ENCODE measurements at places on chromosomes 6 and 20.

- DNase-seq, result peak; percentile 46
Observed at GRCh38 chr20:35226884-35227681, 593 bp downstream of the MMP24 start.

GRCh38 chr20:5827098-5827853, 77.1 kb downstream of the SHLD1 start:
- DNase-seq, result no peak

GRCh38 chr6:105561486-105561885, 158.6 kb upstream of the PREP start:
- DNase-seq, result no peak

- no peak for DNase-seq
Observed at GRCh38 chr6:22878706-22879105, 309.3 kb downstream of the HDGFL1 start.

DNA sequence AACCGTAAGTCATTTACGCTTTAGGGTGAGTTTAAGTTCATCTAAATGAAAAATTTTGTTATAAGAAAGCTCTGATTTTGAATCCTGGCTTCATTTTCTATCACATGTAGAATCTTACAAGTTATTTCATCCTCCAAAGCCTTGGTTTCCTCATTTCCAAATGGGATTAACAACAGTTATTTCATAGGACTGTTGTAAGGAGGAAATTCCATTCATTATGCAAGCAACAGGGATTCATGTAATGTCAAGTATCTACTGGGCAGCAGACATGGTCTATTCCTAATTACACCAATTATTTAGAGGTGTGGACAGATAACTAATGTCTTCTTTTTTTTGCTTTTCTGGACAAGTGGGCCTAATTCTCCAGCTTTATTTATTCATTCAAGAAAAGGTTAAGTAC, 154.0 kb downstream of the PDSS2 start:
- no peak for DNase-seq

DNA sequence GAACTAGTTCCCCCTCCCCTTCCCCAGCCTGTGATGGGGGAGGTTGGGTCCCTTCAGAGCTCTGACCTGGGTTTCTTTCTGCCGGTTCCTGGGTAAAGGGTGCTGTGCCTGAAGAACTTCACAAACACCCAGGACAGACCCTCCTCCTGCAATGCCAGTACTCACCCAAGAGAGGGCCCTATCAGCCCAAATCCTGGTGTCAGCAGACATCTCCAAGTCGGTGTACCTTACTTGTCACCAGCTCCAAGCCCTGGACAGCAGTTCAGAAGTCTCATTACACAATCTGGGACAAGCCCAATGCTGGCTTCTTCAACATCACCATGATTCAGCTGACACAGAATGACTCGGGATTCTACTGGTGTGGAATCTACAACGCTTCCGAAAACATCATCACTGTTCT, 467 bp downstream of the TREML4 start:
- DNase-seq, result no peak

DNA sequence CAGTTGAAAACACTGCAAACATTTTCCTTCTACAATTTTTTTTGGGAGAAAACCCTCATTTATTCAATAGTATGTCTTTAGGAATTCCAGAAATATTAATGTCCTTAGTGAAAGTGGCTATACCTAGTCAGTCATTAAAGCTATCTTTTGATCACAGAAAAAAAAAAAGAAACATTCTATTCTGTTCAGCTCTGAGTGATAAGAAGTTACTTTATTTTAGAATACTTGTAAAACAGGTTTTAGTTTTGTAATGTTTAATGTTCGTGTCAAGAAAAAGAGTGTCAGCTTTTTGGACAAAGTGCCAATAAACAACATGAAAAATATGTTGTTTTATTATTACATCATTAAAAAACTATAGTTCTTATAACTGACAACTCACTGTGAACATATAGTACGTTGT, 240.4 kb downstream of the OGFRL1 start:
- DNase-seq, result no peak

GRCh38 chr20:16014436-16014835, 558.8 kb downstream of the KIF16B start:
- DNase-seq, result no peak

DNA sequence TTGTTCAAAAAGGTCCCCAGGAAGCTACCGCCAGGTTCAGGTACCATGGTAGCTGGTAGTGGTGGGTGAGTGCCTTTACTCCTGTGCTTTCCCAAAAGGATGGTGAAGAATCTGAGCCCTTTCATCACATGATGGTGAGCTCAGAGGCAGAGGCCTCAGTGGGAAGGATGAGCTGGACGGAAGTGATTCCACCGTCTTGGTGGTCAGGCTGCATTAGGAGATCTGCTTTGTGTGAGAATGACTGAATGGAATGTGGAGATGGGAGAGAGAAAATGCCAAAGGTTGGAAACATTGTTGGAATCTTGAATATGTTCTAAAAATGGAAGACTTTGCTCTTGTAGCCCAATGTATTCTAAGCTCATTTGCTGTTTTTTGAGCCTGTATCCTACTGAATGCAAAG, 108.1 kb upstream of the SCP2D1 start:
- no peak for DNase-seq

- DNase-seq, result no peak
Observed at GRCh38 chr6:84633771-84634170, 130.6 kb downstream of the TBX18 start.

DNA sequence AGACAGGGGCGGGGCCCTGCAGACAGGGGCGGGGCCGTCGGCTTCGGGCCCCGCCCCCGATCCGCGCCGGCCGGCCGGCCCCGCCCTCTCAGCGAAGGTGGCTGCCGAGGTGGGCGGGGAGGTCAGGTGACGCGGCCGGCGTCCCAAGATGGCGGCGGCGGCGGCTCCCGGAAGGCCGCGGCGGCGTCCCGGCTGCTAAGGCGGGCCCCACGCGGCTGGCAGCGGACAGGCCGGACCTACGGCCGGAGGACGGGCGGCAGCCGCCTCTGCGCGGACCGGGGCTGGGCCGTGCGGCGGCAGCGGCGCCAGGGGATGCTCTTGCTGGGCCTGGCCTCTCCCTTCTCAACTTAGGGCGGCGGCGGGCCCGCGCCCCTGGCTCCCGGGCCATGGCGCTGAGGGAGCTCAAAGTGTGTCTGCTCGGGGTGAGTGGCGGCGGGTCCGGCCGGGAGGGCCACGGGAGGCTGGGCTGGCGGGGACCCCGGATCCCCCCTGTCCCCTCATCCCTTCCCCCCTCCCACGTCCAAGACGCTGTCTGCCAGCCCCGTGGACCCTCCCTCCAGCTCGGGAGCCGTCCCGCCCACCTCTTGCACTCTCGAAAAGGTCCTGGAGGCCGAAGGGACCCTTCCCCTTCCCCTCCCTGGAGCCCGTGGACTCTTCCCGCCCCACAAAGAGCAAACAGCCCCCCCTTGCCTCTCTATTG, at the start of gene RAB22A:
Gene RAB22A, plus strand, starts transcription at position 125 of the 700 bp plus-strand sequence. Its CDS starts 262 bp downstream, at position 387.
- DNase-seq, result peak; percentile 80

DNA sequence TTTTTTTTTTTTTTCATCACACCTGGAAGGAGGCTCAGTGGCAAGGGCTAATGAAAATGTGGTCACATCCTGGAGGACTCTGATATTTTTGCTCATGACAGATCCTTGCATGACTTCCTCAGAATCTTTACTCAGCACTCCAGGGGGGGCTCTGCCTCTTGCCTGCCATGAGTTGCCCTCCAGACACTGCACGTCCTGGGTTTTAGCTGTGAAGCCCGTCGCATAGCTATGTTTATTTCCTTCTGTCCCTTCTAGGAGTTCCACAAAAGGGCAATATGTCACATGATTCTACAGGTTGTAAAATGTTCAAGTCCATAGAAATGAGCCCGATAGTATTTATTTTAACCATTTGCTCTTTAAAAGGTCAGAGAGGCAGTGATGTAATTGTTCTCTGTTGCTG, 18.2 kb downstream of the MAS1 start:
- no peak for DNase-seq

GRCh38 chr6:165439928-165440554, 130.6 kb upstream of the C6orf118 start:
- no peak for DNase-seq

- no peak for DNase-seq
Observed at GRCh38 chr6:31037169-31037568, 26.9 kb downstream of the MUC22 start.

GRCh38 chr6:30019819-30020218, 41.2 kb upstream of the POLR1H start:
- no peak for DNase-seq

DNA sequence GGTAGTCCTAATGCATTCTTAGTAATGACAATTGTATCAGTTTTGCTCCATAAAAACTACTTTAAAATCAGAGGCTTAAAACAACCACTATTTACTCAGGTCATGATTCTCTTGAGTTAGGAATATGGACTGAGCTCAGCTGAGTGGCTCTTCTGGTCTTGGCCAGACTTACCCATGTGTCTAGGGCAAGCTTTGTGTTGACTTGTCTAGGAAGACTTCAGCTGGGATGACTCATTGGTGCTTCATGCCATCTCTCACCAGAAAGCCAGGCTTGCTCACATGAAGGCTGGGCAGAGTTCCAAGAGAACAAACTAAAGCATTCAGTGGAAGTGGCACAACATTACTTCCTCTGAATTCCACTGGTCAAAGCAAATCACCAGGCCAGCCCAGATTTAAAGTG, 155.3 kb downstream of the DHX35 start:
- DNase-seq, result no peak

Measured in stimulated activated CD4-positive, alpha-beta T cell treated with anti-CD3 and anti-CD28 coated beads, Interleukin-4, amount 100 ng/mL, for 24 hours (primary cell).